ENCODE measurements at places on chromosomes 5 and 9.

- no peak for DNase-seq
These were observed 1576.5 kb downstream of the EFNA5 start for GRCh38 chr5:106094204-106094607.

- DNase-seq = no peak
These were observed 126.8 kb upstream of the STC2 start for GRCh38 chr5:173454736-173455598.

DNA sequence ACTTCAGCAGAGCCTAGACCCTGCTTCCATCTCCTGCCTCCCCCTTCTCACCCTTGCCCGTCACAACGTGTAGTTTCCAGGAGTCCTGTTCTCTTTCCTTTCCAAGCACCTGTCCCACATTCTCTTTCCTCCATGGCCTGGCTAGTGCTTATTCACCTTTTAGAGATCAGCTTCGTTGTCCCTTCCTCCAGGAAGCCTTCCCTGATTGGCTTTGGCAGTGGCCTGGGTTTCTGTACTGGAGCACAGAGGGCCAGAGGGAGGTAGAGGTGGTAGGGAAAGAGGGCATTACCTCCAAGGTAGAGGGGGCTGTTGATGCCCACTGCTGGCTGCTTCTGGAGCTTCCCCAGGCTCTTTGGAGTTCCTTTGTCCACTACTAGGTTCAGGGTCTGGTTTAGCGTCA lies 93.7 kb upstream of the PANK3 start:
- DNase-seq = no peak

GRCh38 chr5:115068239-115069086 lies 101.2 kb downstream of the TRIM36 start:
- no peak for DNase-seq

GRCh38 chr9:114518599-114519022 lies 13.3 kb upstream of the WHRN start:
- DNase-seq = no peak

Data from T-helper 22 cell (primary cell).